Stimulated activated naive CD4-positive, alpha-beta T cell treated with Interleukin-2 at 50 U/mL for 16 hours (primary cell): ENCODE measurements at places on chromosomes 16 and 17.

DNA sequence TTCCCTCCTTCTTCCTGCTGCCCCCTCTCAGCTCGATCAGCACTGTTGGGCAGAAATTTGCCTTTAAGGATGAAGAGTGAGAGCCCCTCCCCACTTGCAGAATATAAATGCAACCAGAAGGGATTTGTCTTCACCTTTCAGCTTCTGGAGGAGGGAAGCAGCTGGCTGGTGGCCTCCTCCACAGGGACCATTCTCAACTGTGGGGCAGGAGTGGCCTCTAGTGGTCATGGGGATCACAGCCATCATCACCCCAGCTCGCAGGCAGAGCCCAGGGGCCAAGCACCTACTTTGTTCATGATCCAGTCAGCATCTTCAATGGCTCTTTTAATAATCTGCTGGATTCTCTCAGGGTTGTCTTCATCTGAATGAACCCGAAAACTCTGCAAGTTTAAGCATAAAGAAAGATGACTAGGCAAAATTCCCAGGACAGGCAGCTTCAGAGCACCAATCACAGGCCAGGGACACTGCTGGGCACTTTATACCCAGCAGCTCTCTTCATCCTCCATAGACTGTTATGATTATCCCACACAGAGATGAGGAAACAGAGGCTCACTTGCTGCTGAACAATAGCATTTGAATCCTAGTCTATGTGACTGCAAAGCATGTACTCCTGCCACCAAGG lies 13.1 kb downstream of the LYRM9 start:
- peak; percentile 54 for DNase-seq

- no peak for DNase-seq
Observed at GRCh38 chr16:84833144-84833500, 13.3 kb downstream of the CRISPLD2 start.

- DNase-seq, result no peak
Observed at GRCh38 chr16:740459-740763, 386 bp downstream of the CIAO3 start.

DNA sequence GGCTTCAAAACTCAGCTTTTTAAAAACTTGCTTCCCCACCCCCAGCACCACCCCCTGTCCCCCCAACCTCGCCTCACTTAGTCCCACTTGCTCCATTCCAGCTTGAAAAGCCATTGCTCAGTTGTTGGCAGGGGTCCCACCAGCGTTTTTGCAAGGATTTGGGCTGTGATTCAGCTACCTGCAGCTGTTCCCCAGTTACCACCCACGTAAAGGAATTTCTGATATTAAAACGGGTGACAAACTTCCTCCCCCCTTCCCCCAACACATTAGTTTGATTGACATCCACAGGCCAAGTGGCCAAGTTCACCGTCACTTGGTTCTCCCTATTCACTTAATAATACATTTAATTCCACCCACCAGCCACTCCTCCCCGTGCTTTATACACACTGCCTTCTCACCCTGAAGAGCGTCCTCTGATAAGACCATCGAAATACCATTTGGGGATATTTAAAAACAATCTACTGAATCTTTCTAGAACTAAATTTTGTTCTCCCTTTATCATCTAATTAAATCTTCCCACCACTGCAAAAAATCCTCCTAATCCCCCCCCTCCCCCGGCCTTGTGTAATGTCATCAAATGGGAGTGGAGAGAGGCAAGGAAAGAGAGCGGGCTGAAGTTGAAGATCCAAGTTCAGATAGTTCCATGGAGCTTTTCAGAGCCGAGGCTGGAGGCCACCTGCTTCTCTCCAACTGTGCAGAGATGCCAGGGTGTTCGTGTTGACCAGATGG lies 55.1 kb downstream of the SOX9 start:
- no peak for DNase-seq

DNA sequence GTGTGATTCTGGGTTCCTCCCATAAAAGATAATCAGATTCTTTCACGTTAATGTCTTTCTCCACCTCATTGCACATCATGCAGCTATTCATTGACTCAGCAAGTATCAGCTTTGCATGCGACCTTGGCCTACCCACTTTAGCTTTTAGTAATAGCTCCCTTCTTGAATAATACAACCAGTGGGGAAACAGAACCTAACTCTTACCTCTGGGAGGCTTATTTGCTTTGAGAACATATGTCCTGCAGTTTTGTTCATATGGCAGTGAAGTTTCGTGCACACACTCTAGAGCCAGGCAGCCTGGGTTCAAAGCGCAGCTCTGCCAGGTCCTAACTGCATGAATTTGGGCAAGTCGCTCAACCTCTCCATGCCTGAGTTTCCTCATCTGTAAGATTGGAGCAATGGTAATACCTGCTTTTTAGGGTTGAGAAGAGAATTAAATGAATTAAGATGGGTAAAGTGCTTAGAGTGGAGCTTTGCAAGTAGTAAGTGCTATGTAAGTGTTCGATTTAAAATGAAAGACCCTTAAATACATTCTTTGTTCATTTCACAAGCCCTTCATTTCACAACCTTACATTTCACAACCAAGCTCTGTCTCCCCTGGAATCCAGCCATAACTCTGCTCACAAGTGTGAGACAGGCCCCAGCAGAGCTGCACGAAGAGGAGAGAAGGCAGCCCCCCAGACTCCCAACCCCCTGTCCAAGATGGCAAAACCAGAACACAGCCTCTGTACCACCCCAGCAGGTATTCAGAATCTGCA lies 29.3 kb downstream of the MAPT start:
- DNase-seq, result no peak

GRCh38 chr16:505479-506245 lies 21.9 kb upstream of the CAPN15 start:
- DNase-seq, result no peak

DNA sequence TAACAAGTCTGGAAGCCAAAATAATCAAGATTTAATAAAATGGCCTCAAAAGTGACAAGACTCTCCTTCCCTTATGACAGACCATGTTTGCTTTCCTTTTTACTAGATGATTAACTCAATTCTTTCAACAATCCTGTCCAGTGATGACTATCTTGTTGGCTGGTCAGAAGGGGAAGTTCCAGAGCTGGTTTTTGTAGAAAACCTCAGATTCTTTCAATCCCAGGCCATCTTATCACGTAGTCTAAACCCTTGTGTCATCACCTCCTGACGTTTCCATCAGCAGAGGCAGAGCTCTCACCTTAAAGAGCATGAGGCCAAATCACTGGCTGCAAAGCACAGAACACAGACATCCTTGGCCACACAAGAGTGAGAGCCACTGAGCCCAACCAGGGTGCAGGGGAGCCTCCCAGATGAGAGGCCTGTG lies 125.3 kb downstream of the ANKRD11 start:
- DNase-seq, result no peak

DNA sequence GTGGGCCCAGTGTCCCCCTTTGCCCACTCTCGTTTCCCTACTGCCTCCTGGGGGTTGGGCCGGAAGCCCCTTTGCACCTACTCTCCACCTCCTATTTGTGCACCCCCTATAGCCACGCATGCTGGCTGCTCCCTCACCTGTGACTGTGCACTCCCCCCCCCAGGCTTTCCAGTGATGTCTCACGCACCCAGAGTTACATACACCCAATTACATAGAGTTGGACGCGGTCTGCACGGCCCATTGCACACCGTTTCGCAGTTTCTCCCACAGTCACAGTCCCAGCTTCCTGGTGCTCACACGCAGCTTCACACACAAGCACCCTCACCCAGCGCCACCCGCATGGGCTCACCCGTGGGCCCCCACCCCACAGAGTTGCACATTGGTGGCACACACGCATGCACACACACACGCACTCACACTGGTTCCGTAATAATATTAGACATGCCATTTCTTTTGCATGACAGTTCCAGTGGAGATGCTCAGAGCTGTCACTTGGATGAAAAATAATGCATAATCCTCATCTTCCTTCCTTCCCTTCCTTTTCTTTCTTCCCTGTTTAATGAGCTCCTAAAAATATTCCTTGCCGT lies 21.5 kb upstream of the C1QL1 start:
- no peak for DNase-seq

DNA sequence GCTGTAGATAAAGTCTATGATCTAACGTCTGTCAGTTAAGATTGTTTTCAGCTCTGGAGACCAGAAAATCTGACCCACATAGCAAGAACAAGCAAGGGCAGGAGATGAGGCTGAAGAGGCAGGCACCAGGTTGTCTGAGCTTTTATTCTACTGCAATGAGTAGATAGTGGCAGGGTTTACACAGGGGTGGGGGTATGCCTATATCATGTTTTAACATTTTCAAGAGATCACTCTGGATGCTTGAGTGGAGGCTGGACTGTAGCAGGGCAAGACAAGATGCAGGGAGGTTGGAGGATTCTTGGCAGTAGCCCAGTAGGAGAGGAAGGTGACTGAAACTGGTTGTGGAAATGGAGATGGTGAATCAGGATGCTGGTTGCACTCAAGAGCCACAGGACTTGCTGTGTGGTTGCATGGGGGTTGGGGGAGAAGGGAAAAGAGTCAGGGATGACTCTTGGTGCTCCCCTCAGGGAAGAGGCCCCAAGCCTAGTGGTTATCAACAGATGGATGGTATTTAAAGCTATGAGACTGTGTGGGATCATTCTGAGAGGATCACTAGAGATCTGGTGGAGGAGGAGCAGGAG lies 143.1 kb upstream of the KCNJ18 start:
- DNase-seq, result no peak

DNA sequence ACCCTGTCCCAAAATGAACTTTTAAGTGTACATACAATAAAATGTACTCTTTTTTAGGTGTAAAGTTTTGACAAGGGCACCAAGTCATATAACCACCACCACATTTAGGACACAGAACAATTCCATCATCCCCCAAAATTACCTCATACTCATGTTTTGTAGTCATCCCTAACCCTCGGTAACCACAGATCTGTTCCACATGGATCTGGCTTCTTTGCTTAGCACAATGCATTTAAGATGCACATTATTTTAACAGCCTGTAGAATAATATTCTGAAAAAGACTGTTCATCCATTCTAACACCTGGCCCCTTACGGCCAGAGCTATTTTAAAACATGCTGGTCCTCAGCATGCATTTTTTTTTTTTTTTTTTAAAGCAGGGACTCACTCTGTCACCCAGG lies 25.2 kb upstream of the CFAP20 start:
- no peak for DNase-seq

GRCh38 chr16:27429330-27429871 lies 27.4 kb downstream of the IL21R start:
- no peak for DNase-seq

- DNase-seq, result no peak
Observed at GRCh38 chr17:73770115-73770848, 126.0 kb upstream of the SDK2 start.

- DNase-seq, result no peak
Observed at GRCh38 chr17:606508-607250, 108.0 kb downstream of the VPS53 start.

DNA sequence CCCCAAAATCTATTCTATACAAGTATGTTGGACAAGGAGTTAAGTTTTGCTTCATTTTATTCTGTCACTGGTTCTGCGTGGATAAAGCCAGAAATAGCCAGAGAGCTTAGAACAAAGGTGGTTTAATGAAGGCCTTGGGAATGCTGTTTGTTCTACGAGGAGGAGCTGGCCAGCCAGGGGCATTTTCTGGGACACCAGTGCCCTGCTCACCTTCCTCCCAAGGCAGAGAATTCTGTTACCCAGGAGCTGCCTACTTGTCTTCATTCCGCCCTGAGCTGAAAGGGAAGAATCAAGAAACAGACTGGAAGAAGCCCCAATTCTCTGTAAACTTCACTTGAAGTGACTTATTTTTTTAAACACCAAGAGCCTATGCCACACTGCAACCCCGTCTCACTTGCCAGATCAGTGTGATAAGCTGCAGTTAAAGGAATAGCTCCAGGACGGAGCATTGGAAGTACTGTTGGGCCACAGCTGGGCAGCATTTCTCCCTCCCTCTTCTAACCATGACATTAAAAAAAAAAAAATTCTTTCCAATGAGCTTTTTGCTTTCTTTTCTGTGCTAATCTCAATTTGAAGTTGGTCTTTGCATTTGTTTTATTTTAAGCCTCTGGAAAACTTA lies 149.8 kb upstream of the DYNLRB2 start:
- no peak for DNase-seq

DNA sequence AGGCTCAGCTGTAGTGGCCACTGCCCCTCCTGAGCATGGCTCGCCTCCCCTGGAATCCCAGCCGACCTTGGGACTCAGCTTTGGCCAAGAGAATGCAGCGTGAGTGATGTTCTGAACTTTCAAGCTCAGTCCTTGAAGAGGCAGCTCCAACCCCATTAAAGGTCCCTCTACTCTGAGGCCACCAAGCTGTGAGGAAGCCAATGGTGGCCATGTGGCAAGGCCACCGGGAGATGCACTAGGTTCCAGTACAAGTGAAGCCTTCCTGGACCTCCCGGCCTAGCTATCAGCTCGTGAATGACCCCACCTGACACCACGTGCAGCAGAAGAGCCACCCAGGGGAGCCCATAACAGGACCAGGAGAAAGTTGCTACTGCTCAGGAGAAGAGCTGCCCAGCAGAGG lies 81.7 kb upstream of the GNG13 start:
- DNase-seq, result no peak

GRCh38 chr16:56871172-56871593 lies 6.2 kb downstream of the SLC12A3 start:
- no peak for DNase-seq
